ENCODE measurements at places on chromosomes 1 and 21. TPM values are rescaled to one million over a fixed set of nuclear protein-coding genes. Genes with fewer than 3 reads are reported as not detected.

PAX7 gene
- not detected for polyA plus RNA-seq

GRCh38 chr1:83996621-83997020 lies 2.3 kb downstream of the TTLL7 start:
- DNase-seq, result no peak

- no peak for DNase-seq
Measured at GRCh38 chr1:115225993-115226685, 111.9 kb downstream of the NGF start.

GRCh38 chr1:27572019-27572678 lies 31.8 kb downstream of the AHDC1 start:
- DNase-seq, result no peak

GRCh38 chr1:26281091-26281958 lies 1.4 kb downstream of the SH3BGRL3 start:
- no peak for DNase-seq

DNA sequence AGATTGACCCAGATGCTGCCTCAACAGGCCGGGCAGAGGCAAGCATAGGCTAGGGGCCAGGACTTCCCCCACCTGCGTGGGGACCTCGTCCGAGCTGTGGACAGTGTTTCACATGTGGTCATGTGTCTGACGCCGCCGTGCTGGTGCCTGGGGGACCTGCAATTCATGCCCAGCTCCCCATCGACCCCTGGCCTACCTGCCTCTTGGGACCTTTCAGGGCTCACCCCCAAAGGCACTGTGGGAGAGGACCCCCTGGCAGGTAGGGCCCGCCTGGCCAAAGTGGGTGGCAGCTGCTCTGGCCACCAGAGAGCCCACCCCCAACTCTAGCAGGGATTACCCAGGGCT lies 4.4 kb downstream of the TMEM201 start:
- DNase-seq, result no peak

- DNase-seq, result no peak
Measured at GRCh38 chr1:212288615-212289014, 3.4 kb downstream of the PPP2R5A start.

GRCh38 chr1:53946252-53947171 lies at the start of gene LRRC42:
Gene LRRC42, plus strand, starts transcription at chr1:53946350. Its CDS starts 5,650 bp downstream, at chr1:53952000.
- peak; percentile 95 for DNase-seq

Measured in hepatocyte (in vitro differentiated cells).